Activated T-cell treated with anti-CD3 and anti-CD28 coated beads, Interleukin-2, amount 50 U/mL, for 72 hours (primary cell): ENCODE measurements at places on chromosomes 16 and 17.

DNA sequence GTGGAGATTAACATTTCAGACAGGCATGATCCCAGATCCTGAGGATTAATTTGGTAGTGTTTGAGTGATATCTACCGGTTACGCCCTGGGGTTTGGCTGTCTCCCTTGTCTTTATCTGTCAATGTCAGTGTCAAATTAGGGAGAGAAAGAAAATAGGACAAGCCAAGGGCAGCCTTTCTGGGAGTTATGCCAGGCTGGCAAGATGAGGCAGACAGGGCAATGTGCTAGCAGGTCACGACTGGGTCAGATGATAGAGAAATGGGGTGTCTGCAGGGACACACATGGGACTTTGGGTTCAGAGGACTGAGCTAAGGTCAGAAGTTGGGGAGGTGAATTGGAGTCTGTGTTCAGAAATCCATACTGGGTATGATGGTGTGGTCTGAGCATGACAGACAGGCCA is 27.4 kb upstream of the LYRM9 start:
- no peak for DNase-seq

DNA sequence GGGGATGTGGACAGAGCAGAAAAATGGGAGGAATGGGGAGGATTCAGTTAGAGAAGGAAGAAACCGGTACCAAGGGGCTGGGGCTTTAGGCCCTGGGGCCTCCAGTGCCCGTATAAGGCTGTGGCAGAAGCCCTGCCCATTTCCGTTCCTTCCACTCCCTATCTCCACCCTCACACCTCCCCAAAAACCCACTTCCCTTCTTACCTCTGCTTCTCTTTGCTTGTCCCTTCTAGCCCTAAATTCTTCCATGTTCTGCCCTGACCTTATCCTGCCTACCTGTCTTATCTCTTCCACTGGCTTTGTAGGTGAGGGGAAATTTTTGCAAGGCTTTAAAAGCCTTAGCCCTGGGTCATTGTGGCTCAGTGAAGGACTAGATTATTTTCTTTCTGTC is 4.1 kb downstream of the RNF167 start:
- peak; percentile 73 for DNase-seq

DNA sequence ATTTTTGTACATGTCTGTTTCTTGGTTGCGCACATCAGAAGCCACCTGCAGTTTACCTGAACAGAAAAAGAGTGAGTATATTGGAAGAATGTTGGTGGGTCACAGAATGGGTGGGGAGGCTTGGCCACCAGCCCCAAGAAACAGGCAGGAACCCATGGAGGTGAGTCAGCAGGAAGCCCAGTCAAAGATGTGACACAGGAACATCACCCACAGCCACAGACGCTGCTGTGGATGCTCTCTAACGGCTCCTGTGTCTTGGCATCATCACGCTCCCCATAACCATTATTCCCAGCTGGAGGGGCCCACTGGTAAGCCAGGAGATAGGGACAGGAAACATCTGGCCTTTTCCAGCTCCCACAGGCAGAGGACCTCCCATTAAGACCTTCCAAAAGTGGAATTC is 94.0 kb upstream of the WSB1 start:
- DNase-seq: no peak

- no peak for DNase-seq
These were observed 44.6 kb upstream of the ZNF469 start for GRCh38 chr16:88338111-88338510.

DNA sequence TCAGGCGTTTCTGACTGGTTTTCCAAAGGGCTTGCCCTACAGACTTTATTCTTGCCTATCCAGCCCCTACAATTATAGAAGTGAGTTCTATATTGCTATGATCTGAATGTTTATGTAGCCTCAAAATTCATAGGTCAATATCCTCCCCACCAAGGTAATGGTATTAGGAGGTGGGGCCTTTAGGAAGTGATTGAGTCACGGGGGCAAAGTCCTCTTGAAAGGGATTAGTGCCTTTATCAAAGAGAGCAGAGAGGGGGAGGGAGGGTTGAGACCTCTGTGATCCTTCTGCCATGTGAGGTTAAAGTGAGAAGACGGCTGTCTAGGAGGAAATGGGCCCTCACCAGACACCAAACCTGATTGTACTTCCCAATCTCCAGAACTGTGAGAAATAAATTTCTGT is 931 bp upstream of the CPHXL start:
- no peak for DNase-seq

GRCh38 chr16:27374804-27375425 is 27.1 kb upstream of the IL21R start:
- DNase-seq: peak; percentile 63
